ENCODE measurements at places on chromosomes 16 and 17.

- DNase-seq, result no peak
Measured at GRCh38 chr17:76499267-76499667, 2.0 kb downstream of the RHBDF2 start.

DNA sequence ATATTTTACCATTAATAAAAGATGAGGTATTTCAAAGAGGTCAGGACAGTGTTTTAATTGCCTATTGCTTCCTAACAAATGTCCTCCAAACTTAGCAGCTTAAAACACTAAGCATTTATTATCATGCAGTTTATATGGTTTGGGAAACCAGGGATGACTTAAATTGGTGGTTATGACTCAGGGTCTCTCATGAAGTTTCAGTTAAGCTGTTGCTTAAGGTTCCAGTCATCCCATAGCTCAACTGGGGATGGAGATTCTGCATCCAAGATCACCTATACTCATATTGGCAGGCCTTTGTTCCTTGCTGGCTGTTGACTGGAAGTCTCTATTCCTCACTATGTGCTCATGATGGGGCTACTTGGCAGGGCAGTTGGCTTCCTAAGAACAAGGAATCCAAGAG, 1329.9 kb upstream of the GOT2 start:
- no peak for DNase-seq

DNA sequence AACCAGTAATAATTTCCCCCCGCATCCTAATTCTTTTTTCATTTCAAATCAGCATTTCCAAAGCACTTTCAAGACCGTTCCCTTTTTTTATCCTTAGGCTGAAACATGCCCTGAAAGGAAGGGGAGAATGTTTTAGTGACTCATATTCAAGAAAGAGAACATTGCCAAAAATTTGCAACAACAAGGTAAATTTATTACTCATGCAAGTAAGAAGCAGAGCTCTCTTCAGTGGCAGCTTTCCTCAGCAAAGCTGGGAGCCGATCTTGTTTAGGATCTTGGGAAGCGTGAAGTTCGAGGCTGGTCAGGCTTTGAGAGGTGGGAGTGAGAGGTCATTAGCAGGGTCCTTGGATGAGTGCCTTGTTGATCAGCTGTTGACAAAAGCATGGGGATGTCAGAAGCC, 129.5 kb downstream of the PRKCA start:
- no peak for DNase-seq

DNA sequence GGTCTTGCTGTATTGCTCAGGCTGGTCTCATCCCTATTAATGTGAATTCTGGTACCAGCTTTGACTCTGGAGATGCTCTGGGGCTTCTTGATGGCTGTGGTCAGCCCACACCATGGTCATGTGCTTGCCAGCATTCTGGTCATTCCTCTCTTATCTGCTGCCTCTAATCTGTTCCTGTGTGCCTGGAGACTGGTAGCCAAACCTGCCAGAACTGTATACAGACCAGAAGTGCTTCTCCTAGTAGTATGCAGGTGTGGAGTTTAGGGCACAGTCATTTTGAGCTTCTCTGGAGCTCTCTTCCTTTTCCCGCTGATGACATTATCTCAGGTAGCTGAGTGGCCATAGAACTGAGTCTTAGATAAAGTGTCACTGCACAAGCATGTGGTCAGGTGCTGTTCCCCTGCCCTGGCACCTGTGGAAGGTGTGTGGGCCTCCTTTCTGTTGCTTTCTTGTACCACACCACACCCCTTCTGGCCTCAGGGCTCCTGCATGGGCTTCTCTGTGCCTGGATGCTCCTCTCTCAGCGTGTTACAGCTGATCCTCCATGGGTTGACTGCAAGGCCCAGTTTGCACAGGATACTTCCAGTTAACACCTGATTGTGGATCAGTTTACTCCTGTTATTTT, 162.7 kb downstream of the SPECC1 start:
- no peak for DNase-seq

DNA sequence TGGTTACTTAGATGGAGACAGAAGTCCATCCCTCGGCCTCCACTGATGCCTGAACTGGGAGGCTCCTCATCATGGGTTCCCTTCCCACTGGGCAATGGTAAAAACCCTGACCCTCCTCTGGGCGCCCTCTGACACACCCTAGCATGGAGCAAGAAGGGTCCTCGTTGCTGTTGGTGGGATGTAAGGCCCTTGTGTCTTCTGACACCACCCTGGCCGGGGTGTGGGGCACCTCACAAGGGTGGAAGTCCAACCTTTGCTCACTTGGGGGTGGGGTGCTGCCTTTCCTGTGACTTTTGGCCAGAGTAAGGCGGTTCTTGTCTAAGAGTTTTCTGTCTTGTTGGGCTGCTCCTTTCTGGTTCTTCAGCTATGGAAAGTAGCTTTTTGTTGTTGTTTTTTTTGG, 28.7 kb downstream of the MPRIP start:
- DNase-seq, result no peak

DNA sequence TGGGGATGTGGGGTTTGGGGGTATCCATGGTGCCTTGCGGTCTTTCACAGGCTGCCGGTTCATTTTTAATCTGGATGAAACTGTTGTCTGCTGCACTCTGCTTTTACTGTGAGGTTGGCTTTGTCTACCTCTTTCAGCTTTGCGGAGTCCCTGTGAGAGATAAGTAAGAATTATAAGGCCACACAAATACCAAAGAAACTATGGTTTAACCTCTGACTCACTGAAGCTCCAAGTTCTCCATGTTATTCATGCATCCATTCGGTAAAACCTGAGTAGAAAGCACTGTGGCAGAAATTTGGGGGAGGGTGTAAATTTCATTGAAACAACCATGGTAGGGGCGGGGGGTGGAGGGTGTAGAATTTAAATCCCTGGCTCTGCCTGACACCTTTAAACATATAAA, 30.5 kb downstream of the KIAA0753 start:
- DNase-seq, result no peak

DNA sequence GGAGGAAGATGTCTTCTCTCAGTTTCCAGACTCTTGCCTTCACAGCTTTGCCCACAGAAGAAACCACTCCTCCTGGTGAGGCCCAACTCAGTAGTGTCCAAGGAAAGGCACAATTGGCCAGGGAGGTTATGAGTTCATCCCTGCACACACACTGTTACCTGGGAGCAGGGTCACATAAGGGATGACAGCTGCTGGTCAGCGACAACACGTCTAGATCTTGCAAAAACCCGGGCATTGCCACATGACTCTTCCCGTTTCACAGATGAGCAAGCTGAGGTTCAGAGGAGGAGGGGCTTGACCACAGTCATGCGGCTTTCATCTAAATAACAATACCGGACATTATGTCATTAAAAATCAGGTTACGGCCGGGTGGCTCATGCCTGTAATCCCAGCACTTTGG, 186.0 kb downstream of the COPRS start:
- DNase-seq, result no peak

GRCh38 chr16:19115148-19116021, 1.6 kb downstream of the ITPRIPL2 start:
- no peak for DNase-seq

- no peak for DNase-seq
Measured at GRCh38 chr16:89200850-89201411, 594 bp upstream of the SLC22A31 start.

- no peak for DNase-seq
Measured at GRCh38 chr17:82316651-82317393, 586 bp downstream of the CD7 start.

DNA sequence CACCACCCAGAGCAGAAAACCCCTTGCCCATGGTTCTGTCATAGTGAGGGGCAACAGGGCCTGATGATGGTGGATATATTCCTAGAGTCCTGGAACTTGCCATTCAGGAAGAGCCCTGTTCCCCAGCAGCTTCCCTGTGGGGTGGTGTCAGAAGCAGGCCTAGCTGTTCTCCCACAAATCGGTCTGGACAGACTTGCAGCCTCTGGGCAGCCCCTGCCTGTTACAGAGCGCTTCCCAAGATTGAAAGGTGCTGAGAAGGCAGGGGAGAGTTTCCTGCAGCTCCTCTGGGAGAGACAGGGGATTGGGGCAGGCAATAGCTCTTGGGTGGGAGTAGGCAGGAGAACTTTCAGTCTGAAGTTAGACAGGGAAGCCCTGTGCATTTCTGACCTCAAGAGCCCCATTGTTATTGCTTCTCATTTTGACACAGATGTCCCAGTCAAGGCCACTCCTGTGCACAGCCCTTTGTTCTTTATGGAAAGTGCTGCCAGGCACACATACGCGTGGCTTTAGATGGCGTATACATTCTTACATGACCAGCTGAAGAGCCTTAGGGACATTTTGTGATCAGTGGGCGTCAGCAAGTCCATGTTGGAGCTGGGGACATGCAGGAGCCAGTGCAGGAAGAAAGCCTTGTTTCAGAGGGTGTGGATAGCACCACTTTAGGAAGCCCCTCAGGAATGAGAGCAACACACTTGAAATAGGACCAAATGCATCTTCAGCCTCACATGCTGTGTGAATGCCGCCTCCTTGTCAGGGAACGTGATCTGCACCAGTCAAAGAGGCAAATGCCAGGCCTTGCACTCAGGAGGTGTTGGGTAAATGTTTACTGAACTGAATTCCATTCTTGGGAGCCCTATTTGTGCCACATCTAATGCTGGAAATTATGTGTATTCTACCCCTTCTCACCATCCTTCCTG, 67.5 kb downstream of the GNAO1 start:
- no peak for DNase-seq

DNA sequence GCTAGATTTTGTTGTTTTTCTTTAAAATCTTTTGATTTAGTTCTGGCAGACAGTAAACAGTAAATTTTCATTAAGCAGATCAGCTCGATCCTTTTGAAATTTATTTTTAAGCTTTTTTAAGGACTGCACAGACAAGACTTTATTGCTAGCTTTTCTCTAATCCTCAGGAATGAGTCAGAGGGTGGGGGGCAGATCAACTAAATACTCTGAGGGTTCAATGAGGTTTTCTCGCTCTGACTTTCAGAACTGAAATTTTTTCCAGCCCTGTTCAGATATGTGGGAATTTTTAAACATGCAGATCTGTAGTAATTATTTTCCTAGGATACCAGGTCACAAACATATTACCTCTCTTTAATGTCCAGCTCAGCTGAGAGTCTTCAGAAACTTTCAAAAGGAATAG, 977.2 kb downstream of the CDH11 start:
- no peak for DNase-seq

GRCh38 chr16:47058295-47059086, 85.0 kb upstream of the DNAJA2 start:
- DNase-seq, result no peak

DNA sequence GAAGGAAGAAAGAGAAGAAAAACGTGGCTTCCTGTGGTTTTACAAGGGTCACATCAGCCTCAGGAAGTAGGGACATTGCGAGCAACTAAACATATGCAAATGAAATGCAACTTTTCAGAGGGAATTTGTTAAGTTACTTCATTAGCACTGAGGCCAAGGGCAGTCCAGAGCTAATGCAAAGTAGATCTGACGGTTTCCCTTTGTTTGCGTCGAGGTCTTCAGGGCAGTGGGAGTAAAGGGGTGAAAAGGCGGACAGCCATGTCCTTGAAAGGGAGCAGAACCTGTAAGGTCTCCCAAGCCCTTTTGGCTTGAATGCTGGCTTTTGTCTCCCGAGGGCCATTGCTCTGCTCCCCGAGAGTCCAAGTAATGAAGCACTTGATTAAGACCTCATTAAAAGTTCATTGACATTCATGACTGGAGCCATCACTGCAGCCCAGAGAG, 85.0 kb downstream of the PMP22 start:
- DNase-seq, result no peak
